ENCODE measurements at places on chromosomes 1 and 21.
A peak's percentile ranks its signal among the peaks of the same experiment; 100 is the strongest.

- peak; percentile 17 for DNase-seq
Observed at GRCh38 chr1:6753320-6754140, 31.7 kb upstream of the CAMTA1 start.

DNA sequence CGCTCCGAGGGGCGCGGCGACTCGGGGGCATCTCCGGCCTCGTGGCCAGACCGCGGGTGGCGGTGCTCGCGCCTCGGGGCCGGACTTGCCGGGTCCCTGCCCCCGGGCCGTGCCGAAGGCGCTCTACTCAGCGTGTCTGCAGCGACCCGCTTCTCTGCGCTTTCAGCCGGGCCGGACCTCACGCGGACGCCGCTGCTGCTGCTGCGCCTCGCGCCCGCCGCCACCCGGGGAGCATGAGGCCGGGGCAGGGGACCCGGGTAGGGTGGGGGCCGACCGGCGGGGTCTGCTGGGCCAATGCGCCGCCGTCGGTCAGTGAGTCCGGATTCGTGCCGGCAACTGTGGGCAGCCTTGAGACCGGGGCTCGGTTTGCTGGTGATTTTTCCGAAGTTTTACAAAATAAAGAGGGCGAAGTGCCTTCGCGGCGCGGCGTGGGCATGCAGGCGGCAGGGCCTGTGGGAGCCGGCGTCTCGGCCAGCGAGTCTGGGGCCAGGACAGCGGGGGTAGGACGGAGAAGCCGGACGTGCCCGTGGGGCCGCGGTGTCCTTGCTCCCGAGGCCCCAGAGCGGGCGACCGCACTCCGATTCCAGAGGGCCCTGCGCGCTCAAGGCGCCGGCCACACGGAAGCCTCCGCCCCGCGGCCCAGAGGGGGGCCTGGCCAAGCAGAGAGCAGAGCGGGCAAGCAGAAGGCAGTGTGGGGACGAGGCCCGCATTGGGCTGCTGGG lies 749 bp downstream of the FAM163A start:
- DNase-seq = no peak

DNA sequence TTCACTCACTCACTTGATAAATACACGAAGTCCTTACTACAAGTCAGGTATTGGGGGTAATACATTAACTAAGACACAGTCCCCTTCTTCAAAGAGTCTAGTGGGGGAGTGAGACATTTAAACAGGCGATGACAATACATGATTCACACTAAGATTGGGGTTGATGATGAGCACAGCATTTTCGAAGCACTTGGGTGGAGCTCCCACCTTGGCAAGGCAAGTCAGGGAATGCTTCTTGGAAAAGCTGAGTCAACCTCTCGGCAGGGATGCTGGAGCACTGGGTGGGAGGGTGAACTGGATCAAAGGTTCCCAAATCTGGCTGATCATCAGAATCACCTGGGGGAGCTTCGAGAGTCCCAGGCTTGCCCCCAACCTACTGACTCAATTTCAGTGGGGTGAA lies 57.9 kb upstream of the ENAH start:
- DNase-seq = peak; percentile 54

DNA sequence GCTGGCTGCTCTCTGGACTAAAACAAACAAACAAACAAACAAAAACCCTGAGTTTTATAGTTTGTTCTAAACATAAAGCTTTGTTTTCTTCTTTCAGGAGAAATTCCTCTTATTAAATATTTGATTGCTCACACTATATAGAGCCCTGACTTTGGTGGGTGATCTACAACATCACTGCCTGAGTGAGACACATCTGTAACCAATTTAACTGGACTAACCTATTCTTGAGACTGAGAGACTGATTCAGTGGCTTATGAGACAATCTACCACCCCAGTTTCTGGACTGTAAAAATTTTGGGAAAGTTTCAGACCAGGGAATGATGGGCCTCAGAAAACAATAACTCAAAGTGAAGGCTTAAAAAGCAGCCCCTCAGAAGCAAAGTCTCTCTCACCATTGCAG lies 537.0 kb downstream of the NEGR1 start:
- peak; percentile 35 for DNase-seq
